Astrocyte (in vitro differentiated cells and primary cell): ENCODE measurements at places on chromosomes 5 and 9. TPM values are rescaled to one million over a fixed set of nuclear protein-coding genes. Genes with fewer than 3 reads are reported as not detected.

- no peak for DNase-seq
Measured at GRCh38 chr5:2133936-2134335, 251.2 kb upstream of the IRX4 start.

DNA sequence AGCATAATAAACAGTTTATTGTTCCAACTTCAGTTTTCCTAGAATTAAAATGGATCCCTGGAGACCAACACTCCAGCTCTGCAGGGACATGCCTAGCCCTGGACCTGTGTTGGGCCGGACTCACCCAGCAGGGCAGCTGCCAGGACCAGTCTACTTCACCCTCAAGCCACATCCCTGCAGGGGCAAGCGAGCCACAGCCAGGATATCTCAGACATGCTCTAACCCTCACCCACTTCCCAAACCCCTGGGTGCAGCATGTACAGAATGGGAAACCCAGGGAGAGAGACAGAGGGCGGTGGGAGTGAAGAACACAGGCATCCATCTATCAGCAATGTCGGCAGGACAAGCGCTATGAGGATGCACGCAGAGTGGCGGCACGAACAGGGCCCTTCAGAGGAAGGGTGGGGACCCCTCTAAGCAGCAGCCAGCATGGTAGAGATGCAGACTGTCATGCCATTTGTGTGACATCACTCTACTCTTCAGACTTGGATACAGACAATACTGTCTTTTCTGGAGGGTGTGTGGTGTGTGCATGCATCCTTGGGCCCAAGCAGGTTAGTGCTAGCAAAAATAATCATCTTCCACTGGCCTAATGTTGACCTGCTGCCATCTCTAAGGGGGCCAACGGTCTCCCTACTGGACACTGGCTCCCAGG lies 83.1 kb downstream of the SEMA4D start:
- DNase-seq = no peak

The PCDH1 gene
- 9.1 and 11.5 TPM in 2 replicates for total RNA-seq

DNA sequence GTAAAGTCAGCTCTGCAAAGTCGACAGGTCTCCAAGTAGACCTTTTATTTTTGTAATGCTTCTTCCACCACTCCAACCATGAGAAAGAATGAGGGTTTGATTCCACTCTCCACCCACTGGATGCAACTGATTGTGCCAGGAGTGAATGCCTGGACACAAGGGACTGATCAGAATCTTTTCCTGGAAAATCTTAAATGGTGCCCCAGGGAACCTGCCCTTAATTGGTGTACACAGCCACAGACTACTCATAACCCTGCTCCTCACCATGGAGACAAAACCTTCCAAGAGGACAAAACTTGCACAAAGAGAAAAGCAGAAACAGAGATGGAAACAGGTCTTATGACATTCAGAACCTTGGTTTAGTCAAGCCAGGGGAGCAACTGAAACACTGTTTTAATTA lies 208.6 kb upstream of the BRINP1 start:
- no peak for DNase-seq

GRCh38 chr5:35745660-35746059 lies 111.0 kb upstream of the IL7R start:
- DNase-seq = no peak

DNA sequence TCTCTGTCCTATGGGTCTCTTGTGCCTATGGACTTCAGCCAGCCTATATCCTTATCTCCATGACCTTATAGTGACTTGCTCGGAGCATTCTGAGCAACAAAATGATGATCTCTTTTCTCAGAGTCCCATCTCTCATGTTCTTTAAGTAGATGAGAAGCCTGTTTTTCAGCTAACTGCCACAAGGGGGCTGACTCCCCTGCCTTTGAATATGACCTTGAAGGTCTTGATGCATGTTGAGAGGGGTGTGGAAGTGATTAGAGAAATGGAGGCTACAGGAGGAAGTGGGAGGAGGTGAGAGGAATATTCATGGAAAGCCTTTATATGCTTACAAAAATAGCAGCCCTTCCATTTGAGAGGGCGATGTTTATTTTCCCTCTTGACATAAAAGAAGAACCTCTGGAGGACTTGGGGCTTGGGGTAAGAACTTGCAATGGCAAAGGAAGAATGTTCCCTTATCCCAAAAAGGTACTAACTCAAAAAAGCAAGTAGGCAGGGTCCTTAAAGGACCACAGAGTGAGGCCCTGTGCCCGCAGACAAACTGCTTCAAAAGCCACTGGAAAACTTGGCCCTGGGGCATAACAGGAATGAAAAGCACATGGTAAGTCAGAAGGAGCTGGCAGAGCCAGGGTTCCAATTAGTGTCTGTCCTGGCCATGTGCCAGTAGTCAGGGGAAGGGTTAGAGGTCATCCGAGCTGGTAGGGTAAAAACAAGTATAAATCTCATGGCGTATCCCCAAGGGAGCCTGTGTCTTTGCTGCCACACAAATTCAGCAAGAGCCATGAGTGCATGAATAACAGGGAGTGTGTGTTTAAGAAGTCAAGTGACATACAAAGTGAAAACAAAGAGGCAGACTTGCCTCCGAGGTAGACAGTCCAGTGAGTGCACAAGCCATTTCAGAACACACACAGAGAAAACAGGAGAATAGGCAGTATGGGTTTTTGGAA lies 39.1 kb downstream of the FGD3 start:
- DNase-seq = no peak

- DNase-seq = no peak
Measured at GRCh38 chr9:134403292-134403681, 77.0 kb downstream of the RXRA start.

The CER1 gene
- total RNA-seq = 2.2 and 2.8 TPM in 2 replicates

The PCDHB3 gene
- total RNA-seq = 3.6 and 3.9 TPM in 2 replicates

- no peak for DNase-seq
Measured at GRCh38 chr9:114431003-114431402, 43.2 kb upstream of the AKNA start.

DNA sequence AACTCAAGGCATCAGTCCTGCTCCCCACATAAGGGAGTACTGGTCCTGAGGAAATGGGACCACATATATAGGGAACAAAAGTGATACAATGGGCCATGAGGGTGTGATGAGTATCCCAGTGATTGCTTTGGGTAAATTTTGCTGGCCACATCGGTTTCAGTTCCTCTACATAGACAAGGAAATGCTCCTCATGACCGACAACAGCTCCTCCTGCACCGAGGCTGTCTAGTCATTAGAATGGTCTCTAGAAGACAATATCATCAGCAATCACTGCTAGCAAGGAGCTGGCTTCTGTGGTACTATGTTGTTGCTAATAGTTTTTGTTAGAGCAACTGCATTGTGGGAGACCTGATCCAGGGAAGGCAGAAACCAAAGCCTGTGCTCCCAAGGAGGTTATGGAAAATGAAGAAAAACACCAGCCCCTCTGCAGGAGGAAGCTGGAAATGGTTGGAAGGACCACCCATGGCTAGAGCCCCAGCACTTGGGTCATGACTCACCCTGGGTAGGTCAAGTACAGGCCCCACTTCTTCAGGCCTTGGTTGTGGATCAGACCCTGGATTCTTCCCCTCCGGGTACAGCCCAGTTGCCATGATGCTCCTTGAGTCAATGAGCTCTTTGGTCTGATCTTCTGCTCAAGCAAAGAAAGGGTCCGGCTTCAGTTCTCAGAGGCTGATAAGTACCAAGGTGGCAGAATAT lies 3.4 kb upstream of the CTSL start:
- no peak for DNase-seq

DNA sequence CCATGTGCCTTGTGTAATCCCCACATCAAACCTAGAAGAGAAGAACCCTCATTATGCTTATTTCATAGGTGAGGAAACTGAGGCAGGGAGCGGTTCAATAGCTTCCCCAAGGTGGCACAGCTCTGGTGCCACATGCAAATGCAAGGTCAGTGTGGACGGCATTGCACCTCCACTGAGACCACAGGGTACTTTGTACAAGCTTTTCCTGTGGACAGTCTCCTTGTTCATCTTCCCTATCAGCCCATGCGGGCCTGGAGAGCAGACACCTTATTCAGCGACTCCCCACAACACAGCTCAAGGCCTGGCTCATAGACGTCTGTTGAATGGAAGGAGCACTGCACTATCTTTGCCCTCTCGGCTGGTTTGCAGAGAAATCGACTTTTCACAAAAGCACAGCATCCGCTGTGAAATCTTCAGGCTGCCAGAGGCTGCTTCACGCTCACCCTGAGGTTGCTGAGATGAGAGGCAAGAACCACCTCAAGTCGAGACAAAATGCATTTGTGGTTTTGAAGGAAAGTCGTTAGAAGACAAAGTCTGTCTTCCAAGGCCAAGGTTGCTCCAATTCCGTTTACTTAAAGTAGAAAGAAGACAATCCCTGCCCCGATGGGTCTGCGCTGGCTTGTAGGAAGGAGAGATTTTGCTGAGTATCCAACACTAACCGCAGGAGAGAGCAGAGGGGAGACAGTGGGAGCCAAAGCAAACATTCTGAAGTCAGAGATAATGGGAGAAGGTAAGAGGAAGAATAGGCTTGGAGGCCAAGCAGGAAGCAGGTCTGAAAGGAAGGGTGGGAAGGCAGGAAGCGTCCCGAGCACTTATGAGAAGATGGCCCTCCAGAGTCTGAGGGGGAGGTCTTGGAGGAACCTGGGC lies 34.2 kb upstream of the STRBP start:
- no peak for DNase-seq

GRCh38 chr5:17680737-17681136 lies 46.5 kb downstream of the TAF11L14 start:
- DNase-seq = no peak

DNA sequence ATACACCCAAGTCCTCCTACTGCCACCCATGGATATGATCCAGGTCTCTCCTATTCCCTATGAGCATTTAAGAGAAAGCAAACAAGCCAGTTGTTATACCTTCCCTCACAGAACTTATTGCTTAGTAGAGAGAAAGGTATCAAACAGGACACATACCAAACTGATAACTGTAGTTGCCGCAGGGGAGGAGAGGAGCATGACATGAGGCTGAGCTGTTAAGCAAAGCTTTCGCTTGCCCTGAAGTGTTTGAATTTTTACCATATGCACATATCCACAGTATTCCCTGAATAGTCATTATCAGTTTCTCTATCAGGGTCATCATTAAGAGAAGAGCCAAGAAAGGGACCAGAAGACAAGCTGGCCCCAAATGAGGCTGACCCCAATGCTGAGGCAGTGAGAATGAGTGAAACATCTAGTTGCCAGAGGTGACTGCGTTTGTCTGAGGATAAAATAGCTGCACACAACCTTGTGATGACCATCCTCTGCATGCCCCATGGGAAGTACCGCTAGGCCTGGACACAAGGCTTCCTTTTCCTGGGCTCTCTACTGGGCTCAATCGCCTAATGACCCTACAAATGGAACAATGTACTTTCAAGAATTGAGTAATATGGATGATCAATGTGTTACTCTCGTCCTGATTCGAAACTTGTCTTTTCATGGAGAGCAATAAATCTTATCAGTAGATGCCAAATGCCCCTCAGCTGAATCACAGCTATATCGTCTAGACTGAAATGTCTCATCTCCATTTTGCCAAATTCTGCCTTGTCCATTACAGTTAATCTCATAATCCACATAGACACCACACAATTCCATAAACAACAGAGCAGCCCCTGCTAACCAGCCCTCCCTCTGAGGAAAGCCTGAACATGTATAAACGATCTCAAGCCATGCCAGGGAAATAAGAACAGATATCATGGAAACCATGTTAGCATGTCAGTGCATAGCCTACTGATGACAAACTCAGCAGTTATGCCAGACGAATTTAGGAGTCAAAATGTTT lies 4.3 kb upstream of the IFNK start:
- peak; percentile 15 for DNase-seq

The TMEM8B gene
- 8.6 and 8.9 TPM in 2 replicates for total RNA-seq

GRCh38 chr9:124549016-124549415 lies 41.8 kb upstream of the NR5A1 start:
- DNase-seq = no peak

- no peak for DNase-seq
Measured at GRCh38 chr9:131138676-131139075, 13.3 kb downstream of the NUP214 start.

- no peak for DNase-seq
Measured at GRCh38 chr5:113123618-113124017, 147.0 kb downstream of the DCP2 start.

The TPM2 gene
- 1,947 and 2,001 TPM in 2 replicates for total RNA-seq

The RANBP3L gene
- 0.46 TPM in 1 of 2 replicates, not detected in the other for total RNA-seq

DNA sequence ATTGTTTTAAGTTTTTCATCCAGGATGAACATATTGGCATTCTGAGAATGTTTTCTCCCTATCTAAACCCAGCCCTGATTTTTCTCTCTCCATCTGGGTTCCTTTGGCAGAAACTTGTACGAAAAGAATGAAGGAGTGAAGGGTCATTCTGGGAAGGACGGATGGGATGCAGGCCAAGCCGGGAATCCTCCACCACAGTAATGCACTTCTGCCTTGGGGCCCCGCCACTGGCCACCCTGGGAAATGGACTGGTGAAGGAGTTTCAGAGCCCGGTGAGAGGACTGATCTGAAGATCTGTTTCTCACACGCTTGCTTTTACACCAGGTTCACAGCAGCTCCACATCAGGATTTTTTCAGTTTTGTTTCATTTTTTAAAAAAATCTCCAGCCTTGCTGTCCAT lies 554.8 kb downstream of the BNC2 start:
- DNase-seq = peak; percentile 78

GRCh38 chr5:20276061-20276958 lies 288.3 kb upstream of the CDH18 start:
- peak; percentile 95 for DNase-seq

- no peak for DNase-seq
Measured at GRCh38 chr5:128722551-128722950, 184.5 kb upstream of the FBN2 start.

DNA sequence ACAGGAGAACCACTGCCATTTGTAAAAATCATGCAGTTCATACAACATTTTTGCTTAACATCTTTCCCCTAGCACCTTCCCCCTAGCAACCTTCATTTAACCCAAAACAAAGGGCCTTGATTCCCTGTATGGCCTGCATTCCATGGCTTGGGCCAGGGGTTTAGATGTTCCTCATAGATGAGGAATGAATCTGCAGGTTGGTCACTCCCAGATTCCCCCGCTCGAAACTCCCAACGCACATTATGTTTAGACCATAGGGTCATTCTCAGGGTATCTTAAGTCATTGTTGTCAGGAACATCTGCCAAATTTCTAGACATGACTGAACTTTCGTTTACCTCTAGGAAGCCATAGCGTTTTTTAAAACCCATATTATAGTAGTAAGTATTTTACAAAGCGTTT lies 282.2 kb upstream of the VLDLR start:
- DNase-seq = no peak

The CNTLN gene
- total RNA-seq = 4.4 and 5.5 TPM in 2 replicates

DNA sequence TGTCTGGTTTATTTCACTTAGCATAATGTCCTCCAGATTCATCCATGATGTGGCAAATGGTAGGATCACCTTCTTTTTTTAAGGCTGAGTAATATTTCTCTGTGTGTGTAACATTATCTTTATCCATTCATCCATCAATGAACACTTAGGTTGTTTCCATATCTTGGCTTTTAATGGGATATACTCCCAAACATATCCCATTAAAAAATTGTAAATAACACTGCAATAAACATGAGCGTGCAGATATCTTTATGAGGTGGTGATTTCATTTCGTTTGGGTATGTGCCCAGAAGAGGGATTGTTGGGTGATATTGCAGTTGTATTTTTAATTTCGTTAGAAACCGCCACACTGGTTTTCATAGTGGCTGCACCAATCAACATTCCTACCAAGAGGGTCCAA lies 36.2 kb upstream of the UGCG start:
- DNase-seq = no peak

The LAMC3 gene
- total RNA-seq = 0.20 and 0.55 TPM in 2 replicates

GRCh38 chr9:98472216-98472615 lies 216.8 kb upstream of the TBC1D2 start:
- no peak for DNase-seq

The GPSM1 gene
- total RNA-seq = 52.6 and 59.4 TPM in 2 replicates
